ENCODE measurements at places on chromosomes 3 and 15.
A peak's percentile ranks its signal among the peaks of the same experiment; 100 is the strongest.

- no peak for DNase-seq
Measured at GRCh38 chr3:46845397-46845859, 17.8 kb downstream of the MYL3 start.

GRCh38 chr3:11661052-11661656 lies 17.4 kb upstream of the VGLL4 start:
- peak; percentile 47 for DNase-seq

DNA sequence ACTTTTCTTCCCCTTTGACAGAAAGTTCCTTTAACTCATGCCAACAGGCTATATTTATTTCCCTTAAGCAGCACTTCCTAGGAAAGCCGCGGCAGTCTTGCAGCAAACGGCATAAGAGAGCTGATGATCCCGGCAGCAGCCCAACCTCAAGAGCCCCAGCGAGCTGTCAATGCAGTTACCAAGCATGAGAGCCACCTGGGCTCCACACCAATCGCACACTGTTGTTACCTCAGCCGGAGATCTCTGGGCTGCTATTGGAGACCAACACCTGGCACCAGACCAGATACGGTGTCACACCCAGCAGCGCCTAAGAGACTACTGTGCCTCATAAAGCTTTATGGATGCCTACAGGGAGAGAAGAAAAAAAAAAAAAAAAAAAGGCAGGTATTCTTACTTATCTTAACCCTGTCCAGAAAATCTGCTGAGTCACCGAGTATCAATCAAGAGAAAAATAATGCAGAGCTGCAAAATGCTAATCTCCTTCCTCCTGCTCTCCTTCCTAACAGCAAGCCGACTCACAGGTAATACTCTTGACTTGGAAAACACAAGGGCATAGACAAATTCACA lies 11.7 kb downstream of the ABCC5 start:
- peak; percentile 96 for DNase-seq

DNA sequence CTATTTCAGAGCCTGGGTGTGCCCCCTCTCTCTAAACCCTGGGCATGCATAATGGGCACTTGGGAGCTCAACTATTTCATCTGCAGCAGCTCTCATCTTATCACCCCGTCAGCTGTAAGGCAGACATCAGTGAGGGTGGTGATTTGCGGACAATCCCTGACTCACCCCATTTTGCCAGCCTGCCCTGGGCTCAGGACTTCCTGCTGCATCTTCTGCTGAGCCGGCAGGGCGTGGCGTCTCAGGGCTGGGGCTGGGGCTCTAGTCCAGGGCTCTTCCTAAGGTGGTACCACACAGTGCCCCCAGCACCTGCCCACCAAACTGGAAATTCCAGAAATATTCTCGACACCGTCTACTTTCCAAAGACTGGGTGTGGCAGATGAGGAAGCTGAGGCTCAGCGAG lies 925 bp upstream of the PSTPIP1 start:
- peak; percentile 66 for DNase-seq

DNA sequence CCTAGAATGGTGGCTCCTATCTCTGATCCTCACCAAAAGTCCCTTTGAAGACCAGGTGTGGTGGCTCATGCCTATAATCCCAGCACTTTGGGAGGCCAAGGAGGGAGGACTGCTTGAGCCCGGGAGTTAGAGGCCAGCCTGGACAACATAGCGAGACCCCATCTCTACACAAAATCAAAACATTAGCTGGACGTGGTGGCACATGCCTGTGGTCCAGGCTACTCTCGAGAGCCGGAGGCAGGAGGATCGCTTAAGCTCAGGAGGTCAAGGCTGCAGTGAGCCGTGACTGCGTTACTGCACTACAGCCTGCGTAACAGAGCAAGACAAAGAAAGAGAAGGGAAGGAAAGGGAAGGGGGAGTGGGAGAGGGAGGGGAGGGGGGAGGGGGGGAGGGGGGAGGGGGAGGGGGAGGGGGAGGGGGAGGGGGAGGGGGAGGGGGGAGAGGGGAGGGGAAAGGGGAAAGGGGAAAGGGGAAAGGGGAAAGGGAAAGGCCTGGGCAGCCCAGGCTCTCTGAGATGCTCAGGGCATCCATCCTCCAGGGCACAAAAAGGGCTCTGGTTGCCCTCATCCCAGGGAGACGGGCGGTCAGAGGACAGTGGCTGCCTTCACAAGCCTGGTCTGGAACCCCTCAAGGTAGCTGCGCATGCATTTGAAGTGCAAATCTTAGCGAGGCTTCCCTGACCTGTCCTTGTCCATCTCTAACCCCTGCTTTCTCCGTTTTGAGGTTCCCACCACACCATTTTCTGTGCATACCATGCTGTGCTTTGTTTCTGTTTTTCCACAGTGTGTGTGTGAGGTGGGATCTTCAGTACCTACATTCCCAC lies 76.1 kb downstream of the LDHAL6B start:
- no peak for DNase-seq

DNA sequence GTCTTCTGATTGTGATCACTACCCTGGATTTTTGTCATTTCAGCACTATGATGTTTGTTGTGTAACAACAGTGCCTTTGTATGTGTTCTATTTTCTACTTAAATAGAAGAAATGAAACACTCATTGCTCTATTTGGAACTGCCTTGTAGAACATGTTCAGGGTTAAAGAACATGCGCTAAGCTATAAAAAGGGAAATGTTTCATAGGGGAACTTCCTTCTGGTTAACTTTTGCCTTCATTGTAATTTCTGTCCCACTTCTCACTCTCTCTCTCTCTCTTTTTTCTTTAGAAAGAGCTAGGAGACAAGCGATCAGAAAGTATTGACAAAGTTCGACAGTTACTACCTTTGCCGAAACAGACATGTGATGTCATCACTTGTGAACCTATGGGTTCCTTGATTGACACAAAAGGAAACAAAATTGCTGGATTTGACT lies at the start of gene P2RY12:
Gene P2RY12, minus strand, starts transcription at position 13 of the 434 bp plus-strand sequence. CDS start 45,908 bp downstream, outside the sequence.
- no peak for DNase-seq

- no peak for DNase-seq
Measured at GRCh38 chr3:160831401-160831800, 75.4 kb downstream of the PPM1L start.

All from bronchial epithelial cell (primary cell).